Fibroblast of villous mesenchyme (primary cell): ENCODE measurements at places on chromosomes 2 and 18. TPM values are rescaled to one million over a fixed set of nuclear protein-coding genes. Genes with fewer than 3 reads are reported as not detected.

DNA sequence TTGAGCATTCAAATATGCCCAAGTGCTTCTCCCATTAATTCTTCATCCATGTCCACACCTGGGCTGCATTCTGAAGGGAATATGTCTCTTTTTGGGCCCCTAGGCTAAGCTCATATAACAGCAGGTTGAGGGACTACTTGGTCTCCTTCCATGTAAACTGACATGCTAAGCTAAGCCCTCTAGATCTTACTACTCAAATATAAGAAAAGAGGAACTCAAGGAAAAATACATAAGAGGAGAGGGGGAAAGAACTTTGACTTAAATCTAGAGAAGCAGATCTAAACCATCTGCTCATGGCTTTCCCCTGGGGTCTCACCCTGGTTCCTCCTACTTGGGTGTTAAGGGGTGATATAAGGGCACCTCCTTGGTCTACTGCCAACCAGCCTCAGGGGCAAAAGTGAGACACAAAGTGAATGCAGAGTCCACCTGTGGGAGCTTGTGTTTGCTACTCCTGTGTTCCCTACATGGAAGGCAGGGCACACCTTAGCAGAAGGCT lies 19.8 kb upstream of the NFU1 start:
- DNase-seq: no peak

DNA sequence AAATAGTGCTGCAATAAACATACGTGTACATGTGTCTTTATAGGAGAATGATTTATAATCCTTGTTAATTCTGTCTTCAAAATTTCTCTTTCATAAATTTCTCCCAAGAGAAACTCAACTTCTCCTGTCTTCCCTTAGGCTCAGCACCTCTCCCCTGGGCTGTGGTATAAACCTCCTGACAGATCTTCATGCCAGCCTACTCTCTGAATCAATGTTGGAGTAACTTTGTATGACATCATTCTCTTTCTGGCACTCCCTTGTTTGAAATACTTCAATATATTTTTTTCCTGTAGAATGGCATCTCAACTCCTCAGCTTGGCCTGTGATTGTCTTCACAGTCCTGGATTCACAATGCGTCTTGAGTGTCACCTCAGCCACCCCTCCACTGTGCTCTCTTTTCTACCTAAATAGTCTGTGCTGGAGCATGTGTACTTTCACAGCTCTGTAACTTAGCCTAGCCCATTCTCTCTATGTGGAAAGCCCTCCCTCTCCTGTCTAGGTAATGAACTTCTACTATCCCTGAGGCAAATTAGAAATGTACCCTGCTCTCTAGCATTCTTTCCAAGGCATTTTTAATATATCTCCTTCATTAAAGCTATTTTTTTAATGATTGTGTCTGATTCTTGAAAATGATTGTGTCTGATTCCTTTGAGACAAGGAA lies 649.9 kb upstream of the FANCL start:
- no peak for DNase-seq

PDCD1 gene
- total RNA-seq: not detected in 2 replicates

- DNase-seq: no peak
Measured at GRCh38 chr2:167890739-167891138, 356.7 kb downstream of the STK39 start.

DNA sequence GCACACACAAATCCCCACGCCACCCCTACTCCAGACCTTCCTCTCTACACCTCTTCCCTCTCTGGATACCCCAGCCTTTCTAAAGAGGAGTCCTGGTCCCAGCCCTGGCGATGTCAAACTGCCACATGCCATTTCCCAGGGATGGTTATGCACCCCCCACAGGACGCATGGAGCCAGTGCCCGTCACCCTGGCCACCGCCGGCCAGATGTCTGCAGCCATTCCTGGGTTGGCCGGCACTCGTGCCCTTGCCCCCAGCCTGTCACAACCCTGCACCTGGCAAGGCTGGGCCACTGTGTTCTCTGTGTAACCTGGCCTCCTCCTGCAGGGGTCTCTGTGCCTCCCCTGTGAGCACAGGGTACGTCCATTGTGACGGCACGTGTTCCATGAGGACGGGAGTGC lies 58.1 kb upstream of the NFATC1 start:
- no peak for DNase-seq

DNA sequence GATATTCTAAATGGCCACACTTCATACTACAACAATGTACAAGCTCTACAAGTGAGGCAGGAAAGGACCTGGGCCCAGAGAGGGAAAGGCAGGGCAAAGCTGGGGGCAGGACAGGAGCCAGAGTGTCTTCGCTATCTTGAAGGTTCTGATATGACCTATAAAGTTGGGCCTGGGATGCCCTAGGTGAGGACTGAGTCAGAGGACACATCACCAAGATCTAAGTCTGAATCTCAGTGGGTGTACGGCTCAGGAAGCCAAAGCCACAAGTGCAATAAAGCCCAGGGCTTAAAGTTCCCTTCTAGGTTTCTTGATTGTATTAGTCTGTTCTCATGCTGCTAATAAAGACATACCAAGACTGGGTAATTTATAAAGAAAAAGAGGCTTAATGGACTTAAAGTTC lies 219.1 kb downstream of the ALK start:
- DNase-seq: no peak

DNA sequence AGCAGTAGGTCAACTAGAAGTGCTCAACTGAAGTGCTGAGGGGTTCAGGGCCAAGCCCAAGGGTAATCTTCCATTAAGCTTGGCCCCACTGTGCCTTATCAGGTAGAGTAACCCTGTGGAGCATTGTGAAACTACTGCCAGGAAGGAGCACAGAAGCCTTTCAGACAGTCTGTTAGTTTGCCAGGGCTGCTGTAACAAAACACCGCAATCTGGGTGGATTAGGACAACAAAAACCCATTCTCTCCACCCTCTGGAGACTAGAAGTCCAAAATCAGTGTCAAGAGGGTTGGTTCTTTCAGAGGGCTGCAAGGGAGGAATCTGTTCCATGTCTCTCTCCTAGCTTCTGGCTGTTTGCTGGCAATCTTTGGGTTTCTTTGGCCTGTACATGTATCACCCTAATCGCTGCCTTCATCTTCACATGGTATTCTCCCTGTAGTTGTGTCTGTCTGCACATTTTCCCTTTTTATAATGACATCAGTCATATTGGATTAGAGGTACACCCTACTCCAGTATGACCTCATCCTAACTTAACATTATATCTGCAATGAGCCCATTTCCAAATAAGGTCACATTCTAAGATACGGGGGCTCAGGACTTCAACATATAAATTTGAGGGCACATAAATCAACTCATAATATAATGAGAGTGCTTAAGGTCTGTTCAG lies 21.2 kb downstream of the VIT start:
- DNase-seq: no peak

DNA sequence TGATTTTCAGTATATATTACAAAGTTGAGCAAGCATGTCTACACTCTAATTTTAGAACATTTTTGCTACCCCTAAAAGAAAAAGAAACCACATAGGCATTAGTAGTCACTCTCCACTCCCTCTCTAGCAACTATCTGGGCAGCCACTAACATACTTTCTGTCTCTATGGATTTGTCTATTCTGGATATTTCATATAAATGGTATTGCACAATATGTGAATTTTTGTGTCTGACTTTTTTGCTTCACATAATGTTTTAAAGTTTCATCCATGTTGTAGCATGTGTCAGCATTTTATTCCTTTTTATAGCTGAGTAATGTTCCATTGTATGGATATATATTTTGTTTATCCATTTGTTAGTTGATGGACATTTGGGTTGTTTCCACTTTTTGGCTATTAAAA lies 232.5 kb upstream of the CTAGE1 start:
- no peak for DNase-seq

DNA sequence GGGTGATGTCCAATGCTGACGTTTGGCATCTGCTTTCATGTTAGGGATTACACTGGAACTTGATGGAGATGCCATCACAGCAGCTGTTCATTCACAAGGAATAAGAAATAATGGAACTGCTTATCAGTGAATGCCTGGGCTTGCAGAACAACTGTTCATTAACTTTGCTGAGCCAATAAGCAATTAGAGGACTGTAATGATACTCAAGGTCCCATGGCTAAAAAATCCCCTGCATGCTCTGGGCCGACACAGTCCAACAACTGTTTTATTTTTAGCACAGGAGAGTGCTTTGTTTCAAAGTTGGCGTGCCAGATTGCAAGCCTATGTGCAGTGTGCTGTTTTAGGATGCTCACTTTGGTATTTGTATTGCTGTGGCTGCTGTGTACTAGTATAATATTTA lies 408.0 kb upstream of the RGPD4 start:
- no peak for DNase-seq

DNA sequence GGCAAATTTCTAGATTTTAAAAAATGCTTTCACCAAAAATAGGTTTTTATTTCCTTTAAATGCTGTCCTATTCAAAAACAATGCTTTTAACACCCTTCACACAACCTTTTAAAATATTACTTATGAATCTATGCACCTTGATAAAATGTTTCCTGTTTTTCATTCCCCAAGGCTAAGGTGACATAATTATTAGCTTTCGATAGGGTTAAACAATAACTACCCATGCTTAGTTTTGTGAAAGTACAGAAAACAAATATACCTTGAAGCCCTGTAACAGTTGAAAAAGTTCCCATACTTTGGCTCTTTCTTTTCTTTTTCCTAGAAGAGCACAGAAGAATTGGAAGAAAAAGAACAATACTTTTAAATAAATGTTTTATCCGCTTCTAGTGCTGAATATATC lies 54.9 kb upstream of the ITPRID2 start:
- no peak for DNase-seq

CNGA3 gene
- not detected in 2 replicates for total RNA-seq

ABCG5 gene
- not detected in 2 replicates for total RNA-seq

DNA sequence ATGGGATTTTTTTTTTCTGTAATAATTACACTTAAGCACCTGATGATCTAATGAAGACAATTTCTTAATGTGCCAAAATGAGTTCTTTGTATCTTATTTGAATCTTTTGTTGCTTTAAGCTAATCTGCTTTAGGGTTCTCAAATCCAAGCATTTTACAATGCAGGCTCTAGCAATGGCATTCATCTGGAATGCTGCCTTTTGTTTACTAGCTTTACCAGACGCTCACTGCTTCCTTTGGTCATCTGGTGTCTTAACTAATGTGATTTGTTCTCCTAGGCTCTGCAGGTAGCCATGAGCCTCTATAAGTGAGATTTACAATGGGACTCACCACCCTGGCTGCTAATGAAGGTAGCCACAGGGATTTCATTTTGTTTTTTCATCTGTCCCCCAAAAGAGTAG lies 100.3 kb downstream of the GREB1L start:
- DNase-seq: no peak

GRCh38 chr2:218877331-218877730 lies 3.3 kb upstream of the WNT10A start:
- no peak for DNase-seq

TANC1 gene
- 49.9 and 74.7 TPM in 2 replicates for total RNA-seq

DNA sequence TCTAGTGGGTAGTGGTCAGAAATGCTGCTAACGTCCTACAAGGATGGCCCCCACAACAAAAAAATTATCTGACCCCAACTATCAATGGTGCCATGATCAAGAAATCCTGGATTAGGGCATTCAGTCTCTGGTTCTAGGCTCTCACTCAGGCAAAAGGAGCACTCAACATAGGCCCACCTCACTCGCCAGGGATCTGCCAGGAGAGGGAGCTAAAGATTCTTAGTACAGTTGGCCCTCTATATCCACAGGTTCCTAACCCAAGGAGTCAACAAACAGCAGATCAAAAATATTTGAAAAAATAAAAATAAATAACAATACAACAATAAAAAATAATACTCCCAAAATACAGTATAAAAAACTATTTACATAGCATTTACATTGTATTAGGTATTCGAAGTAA lies 10.0 kb downstream of the SLC4A5 start:
- peak; percentile 52 for DNase-seq

GRCh38 chr2:145058457-145058856 lies 538.5 kb upstream of the ZEB2 start:
- no peak for DNase-seq

PAIP2B gene
- total RNA-seq: under 0.01 and 0.43 TPM in 2 replicates

DNA sequence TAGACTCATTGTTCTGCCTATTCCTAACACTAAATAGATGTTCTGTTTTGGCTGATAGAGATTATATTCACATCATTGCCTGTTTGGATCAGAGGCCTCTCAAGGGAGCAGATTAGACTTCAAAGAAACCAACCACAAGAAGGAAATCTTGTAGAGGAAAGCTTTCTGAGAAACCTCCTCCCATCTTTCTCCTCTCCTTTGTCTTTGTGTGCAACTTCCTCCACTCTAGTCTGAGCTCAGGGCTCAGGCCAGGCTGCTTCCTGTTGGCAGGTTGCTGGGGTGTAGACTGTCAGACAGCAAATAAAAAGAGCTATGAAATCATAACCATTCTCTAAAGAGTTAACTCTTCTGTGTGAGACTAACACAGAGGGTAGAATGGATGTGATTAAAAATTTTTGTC lies 113.0 kb downstream of the TGFA start:
- DNase-seq: no peak

SLC14A1 gene
- 0.86 and 9.3 TPM in 2 replicates for total RNA-seq

DNA sequence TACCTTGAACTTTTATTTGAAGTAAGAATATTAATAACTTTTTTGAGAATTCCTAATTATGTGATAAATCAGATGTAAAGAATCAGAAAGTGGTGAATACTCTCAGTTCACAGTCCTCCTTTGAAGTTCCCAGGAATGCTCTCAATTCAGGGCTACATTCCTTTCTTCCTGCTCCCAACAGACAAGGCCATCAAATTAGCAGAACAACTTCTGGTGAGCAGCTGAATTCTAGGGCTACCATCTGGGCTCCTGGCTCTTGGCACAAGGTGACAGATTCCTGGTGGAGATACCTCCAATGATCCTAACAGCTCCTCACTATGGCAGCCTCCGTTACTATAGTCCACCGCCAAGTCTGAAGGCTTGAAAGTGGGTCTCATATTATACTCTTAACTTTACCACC lies 37.8 kb upstream of the OLA1 start:
- DNase-seq: no peak

- DNase-seq: no peak
Measured at GRCh38 chr2:229350117-229350805, 79.2 kb upstream of the PID1 start.

GRCh38 chr2:70513738-70514137 lies 39.9 kb downstream of the TGFA start:
- DNase-seq: no peak

- DNase-seq: no peak
Measured at GRCh38 chr2:17873021-17873420, 5.4 kb upstream of the KCNS3 start.

SLC9A4 gene
- under 0.01 TPM in 1 of 2 replicates, not detected in the other for total RNA-seq
